Activated CD4-positive, alpha-beta T cell treated with anti-CD3 and anti-CD28 coated beads, Interleukin-2, amount 10 ng/mL, durations not matched to agents 7 days and 5 days (primary cell): ENCODE measurements at places on chromosomes 7 and 10. TPM values are rescaled to one million over a fixed set of nuclear protein-coding genes. Genes with fewer than 3 reads are reported as not detected.

TMEM168 gene
- total RNA-seq, result 17.5 TPM

SFXN3 gene
- total RNA-seq, result 39.5 TPM

- H3K4me1 ChIP-seq, result no peaks in the 10 kb centered on the region
- H3K4me3 ChIP-seq, result no peak overlapping the region
- no peaks in the 10 kb centered on the region for H3K27me3 ChIP-seq
- no peak for DNase-seq
- no peak overlapping the region for H3K27ac ChIP-seq
These were observed 66.8 kb downstream of the LRMDA start for GRCh38 chr10:75497997-75498883.

- H3K4me1 ChIP-seq, result peaks cover 20% of the 10 kb centered on the region
- H3K36me3 ChIP-seq, result peaks cover 18% of the 10 kb centered on the region
- DNase-seq, result no peak
- peak overlapping the region; percentile 30 for H3K4me3 ChIP-seq
- no peak overlapping the region for H3K27ac ChIP-seq
- H3K27me3 ChIP-seq, result no peaks in the 10 kb centered on the region
These were observed 2.6 kb upstream of the PPIA start for GRCh38 chr7:44793919-44794318.

DNA sequence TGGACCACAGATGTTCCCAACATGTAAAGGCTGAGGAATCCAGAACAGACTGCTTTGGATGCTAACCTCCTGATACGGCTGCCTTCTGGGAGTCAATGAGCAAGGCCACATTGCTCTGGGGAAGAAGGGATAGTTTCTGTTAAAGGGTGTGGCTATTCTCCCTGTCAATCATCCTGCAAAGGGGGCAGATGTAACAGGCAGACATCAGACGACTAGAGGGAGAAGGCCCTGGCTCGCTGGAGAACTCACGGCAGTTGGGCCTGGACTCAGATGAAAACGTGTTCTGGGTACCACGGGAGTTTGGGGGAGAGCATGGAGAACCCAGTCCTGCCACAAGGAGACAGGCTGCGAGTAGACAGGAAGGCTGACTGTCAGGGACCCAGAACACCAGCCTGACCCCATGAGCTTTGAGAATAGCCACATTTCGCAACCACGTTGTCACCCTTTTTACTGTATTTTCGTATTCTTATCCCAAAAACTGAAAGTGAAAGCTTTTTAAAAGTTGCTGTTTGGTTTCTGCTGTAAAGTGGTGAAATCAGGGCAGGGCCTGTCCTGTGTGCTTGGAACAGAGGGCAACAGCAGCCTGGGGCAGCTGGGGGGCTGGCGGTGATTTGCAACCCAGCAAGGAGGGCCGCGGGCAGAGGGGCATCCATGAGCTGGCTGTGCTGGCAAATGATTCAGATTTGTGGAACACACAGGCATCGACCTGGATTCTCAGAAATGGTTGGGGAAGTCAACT, 95.3 kb downstream of the MYOF start:
- H3K4me3 ChIP-seq, result peak overlapping the region; percentile 1
- DNase-seq, result peak; percentile 21
- H3K27me3 ChIP-seq, result no peaks in the 10 kb centered on the region
- H3K4me1 ChIP-seq, result peaks cover 29% of the 10 kb centered on the region

DNA sequence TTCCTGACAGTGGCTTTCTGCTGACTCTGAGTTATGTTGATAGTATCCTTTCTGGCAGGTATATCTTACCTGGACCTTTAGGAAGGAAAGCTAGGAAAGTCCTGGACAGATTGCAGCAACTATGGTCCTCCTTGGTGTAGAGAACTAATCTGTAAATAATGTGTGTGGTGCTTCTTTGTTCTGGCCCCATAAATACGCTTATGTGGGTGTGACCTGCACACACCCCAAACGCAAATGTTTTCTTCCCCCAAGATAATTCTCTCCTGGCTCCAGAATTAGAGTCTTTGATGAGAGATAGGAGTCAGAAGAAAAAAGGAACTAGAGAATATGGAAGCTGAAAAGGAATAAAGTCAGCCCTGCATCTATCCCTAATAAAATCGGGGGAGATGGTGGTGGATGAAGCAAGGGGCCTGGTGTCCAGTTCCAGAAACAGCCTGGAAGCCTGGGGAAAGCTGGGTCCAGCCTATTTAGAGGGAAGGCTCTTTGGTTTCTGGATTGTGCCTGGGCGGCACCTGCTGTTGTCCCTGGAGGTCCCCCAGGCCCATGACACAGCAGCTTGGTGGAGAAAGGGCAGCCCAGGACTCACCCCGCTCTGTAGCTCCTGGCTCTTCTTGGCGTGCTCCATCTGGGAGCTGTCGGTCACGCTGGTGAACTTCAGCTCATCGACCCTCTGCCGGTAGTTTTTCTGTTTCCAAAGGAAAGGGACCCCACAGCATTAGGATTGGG, 38.2 kb downstream of the NRAP start:
- H3K27ac ChIP-seq, result no peak overlapping the region
- no peaks in the 10 kb centered on the region for H3K36me3 ChIP-seq
- DNase-seq, result no peak
- peaks cover 17% of the 10 kb centered on the region for H3K27me3 ChIP-seq
- H3K4me1 ChIP-seq, result no peaks in the 10 kb centered on the region

- H3K27ac ChIP-seq, result no peak overlapping the region
- no peak for DNase-seq
- H3K27me3 ChIP-seq, result no peaks in the 10 kb centered on the region
- H3K4me3 ChIP-seq, result no peak overlapping the region
- H3K4me1 ChIP-seq, result no peaks in the 10 kb centered on the region
These were observed 61.7 kb upstream of the NPTX2 start for GRCh38 chr7:98555403-98555802.

- no peak overlapping the region for H3K27ac ChIP-seq
- peaks cover 2% of the 10 kb centered on the region for H3K4me1 ChIP-seq
- H3K27me3 ChIP-seq, result peaks cover 30% of the 10 kb centered on the region
These were observed 4.0 kb upstream of the DIP2C start for GRCh38 chr10:693506-693905.
